Activated naive CD8-positive, alpha-beta T cell treated with anti-CD3 and anti-CD28 coated beads, Interleukin-2, amount 10 ng/mL, durations not matched to agents 7 days and 5 days (primary cell): ENCODE measurements at places on chromosomes 5 and 9. TPM values are rescaled to one million over a fixed set of nuclear protein-coding genes. Genes with fewer than 3 reads are reported as not detected.

- no peak overlapping the region for H3K27ac ChIP-seq
- no peaks in the 10 kb centered on the region for H3K36me3 ChIP-seq
- H3K4me1 ChIP-seq, result no peaks in the 10 kb centered on the region
- H3K27me3 ChIP-seq, result no peaks in the 10 kb centered on the region
Measured at GRCh38 chr9:128937310-128938165, 9.9 kb downstream of the DOLK start.

GRCh38 chr9:15274425-15274824, 32.6 kb downstream of the TTC39B start:
- H3K4me3 ChIP-seq, result no peak overlapping the region
- H3K27me3 ChIP-seq, result no peaks in the 10 kb centered on the region
- no peak for DNase-seq
- H3K36me3 ChIP-seq, result peaks cover 18% of the 10 kb centered on the region
- no peak overlapping the region for H3K27ac ChIP-seq

- H3K27me3 ChIP-seq, result no peaks in the 10 kb centered on the region
- H3K27ac ChIP-seq, result no peak overlapping the region
- DNase-seq, result no peak
- no peak overlapping the region for H3K4me3 ChIP-seq
- no peaks in the 10 kb centered on the region for H3K36me3 ChIP-seq
- H3K4me1 ChIP-seq, result no peaks in the 10 kb centered on the region
Measured at GRCh38 chr9:134224567-134225093, 60.3 kb upstream of the RNU6ATAC start.

DNA sequence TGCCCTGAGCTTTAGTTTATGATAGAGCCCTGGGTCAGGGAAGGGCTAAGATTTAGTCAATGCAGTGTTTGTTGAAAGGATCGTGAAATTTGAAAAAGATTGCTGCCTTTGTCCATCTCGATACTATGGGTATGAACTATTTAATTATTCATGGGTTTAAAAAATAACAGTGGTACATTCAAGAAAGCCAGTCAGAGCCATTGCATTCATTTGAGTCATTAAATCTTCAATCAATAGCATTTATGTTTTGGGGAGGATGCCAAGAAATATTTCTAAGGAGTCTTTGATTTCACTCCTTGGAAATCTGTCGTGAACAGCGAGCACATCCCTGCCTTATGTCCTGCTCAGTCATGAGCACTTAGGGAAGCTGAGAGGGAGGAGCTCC, 54.4 kb upstream of the LRRTM2 start:
- no peak overlapping the region for H3K4me3 ChIP-seq
- H3K36me3 ChIP-seq, result peaks cover 2% of the 10 kb centered on the region
- no peak overlapping the region for H3K27ac ChIP-seq
- no peaks in the 10 kb centered on the region for H3K27me3 ChIP-seq

- no peaks in the 10 kb centered on the region for H3K27me3 ChIP-seq
- peaks cover 14% of the 10 kb centered on the region for H3K36me3 ChIP-seq
- H3K4me3 ChIP-seq, result peak overlapping the region; percentile 99
- H3K27ac ChIP-seq, result peak overlapping the region; percentile 100
- H3K4me1 ChIP-seq, result peaks cover 25% of the 10 kb centered on the region
Measured at GRCh38 chr5:43065387-43065947, 25.3 kb upstream of the ANXA2R start.

CARD9 gene
- 0.61 TPM for total RNA-seq

PCDH12 gene
- 0.09 TPM for total RNA-seq

RNF183 gene
- 0.37 TPM for total RNA-seq

GRCh38 chr5:155416765-155417164, 403.2 kb downstream of the KIF4B start:
- no peak for DNase-seq
- H3K4me3 ChIP-seq, result no peak overlapping the region
- no peaks in the 10 kb centered on the region for H3K27me3 ChIP-seq
- no peaks in the 10 kb centered on the region for H3K4me1 ChIP-seq

DNA sequence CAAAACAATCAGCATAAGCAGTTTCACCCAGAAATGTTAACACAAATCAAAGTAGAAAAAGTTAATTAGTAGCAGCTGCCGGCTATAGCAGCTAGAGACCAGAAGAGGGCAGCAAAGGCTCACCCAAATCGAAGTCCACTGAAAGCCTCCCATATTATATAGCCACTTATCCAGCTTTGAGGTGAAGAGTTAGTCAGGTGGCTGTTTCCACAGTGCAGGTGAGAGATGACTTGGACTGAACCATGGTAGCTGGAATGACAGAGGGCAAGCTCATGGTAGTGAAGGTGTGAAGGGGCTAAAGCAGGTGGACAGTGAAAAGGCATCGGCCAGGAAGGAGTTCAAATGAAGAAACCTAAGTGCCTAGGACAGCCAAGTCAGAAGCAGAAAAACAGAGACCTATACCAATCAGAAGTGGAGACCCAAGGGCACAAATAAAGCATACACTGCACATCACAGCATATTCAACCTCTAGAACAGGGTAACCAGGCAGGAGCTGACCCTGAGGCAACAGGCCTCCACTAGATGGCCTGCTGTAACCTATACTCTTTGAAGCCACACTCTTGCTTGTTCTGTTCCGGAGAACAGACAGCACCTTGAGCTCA, 7.2 kb upstream of the RNF38 start:
- peak overlapping the region; percentile 45 for H3K27ac ChIP-seq
- H3K4me1 ChIP-seq, result peaks cover 11% of the 10 kb centered on the region
- H3K27me3 ChIP-seq, result no peaks in the 10 kb centered on the region
- peaks cover 2% of the 10 kb centered on the region for H3K36me3 ChIP-seq

DNA sequence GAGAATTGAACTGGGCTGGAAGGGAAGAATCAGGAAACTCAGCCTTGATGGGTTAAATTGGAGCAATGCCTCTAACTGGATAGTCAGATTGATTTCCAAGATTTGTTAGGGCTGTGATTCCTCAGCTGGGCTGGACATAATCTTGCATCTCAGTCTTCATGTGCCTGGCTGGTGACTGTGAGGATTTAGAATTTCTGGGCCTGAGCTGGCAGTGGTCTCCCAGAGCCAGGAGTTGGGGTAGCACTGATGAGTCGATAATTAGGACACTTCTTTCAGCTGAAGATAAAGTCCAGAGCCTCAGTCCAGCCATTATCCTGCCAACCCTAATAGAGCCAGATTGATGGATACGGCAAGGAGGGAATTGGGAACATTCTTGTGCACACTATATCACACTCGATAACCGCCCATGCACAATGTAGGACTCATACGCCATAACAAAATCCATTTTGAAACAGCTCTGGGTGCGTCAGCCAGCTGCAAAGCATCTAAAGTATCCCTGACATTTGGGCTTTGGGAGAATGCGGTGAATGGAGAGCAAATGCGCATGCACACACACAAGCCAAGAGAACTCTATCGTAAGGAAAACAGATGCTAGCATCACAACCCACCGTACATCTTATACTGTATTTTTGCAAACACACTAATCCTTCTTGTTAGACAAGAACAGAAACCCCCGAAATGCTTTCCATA, 405.1 kb upstream of the KLF4 start:
- H3K4me1 ChIP-seq, result no peaks in the 10 kb centered on the region
- H3K4me3 ChIP-seq, result no peak overlapping the region
- H3K27ac ChIP-seq, result no peak overlapping the region
- H3K36me3 ChIP-seq, result no peaks in the 10 kb centered on the region

DNA sequence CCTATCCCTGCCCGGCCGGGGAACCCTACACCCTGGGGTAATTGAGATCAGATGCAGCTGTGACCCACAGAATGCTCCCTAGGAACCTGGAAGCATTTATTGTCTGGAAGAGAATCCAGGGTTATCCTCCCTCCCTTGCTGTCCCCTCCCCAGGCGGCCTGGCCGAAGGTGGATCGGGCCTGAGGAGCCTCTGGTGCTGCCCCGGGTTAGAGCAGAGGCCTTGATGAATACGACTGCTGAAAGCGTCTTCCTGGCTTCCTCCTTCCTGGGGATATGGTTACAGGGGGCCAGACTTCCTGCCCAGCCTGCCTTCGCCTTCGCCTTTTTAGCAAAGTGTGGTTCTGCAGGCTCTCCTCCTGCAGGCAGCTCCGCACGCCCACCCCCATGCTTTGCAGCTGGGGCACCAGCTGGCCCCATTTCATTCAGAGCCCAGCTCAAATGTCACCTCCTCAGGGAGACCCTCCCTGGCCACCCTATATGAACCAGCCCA, 22.5 kb upstream of the PTGS1 start:
- H3K27me3 ChIP-seq, result peaks cover 11% of the 10 kb centered on the region
- no peaks in the 10 kb centered on the region for H3K36me3 ChIP-seq
- no peak for DNase-seq
- H3K4me1 ChIP-seq, result peaks cover 27% of the 10 kb centered on the region

GRCh38 chr5:162811071-162811470, 626.3 kb upstream of the CCNG1 start:
- H3K4me3 ChIP-seq, result no peak overlapping the region
- no peaks in the 10 kb centered on the region for H3K36me3 ChIP-seq
- no peak overlapping the region for H3K27ac ChIP-seq
- no peak for DNase-seq
- no peaks in the 10 kb centered on the region for H3K27me3 ChIP-seq
- no peaks in the 10 kb centered on the region for H3K4me1 ChIP-seq

- no peaks in the 10 kb centered on the region for H3K4me1 ChIP-seq
- H3K27me3 ChIP-seq, result no peaks in the 10 kb centered on the region
Measured at GRCh38 chr5:57592236-57592635, 109.6 kb upstream of the ACTBL2 start.

RAPGEF1 gene
- total RNA-seq, result 131 TPM

DNA sequence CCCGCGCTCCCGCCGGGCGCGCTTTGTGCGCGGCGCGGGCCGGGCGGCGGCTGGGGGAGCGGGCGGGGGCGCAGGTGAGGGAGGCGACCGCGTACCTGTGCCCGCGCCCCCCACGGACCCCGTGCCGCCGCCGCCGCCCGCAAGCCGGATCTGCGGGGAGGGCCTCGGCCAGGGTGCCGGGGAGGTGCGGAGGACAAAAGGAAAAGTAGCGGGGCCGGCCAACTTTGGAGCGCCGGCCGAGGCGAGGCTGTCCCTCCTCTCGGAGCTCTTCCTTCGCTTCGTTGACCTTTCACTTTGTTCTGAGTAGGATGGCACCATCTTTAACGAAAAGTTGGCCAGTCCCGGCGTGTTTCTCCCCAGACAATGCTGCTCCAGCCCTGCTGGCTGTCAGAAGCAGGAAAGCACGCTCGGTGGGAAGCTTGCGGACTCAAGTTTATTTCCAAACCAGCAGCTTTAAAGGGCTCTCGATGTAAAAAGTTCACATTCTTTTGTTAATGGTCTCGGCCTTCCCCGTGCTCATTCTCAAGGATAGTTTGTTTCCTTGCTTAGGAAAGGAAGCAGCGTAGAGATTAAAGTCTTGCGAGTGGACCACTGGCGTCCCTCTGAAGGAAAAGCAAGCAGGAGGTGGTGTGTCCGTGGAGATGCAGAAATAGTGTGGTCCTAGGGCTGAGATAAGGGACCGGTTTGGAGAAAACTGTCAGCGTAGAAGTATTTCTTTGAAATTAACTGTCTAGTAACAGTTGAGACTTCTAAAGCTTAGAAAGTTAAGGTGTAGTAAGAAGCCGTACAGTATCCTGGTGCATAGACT, 639 bp downstream of the EHMT1 start:
- peaks cover 9% of the 10 kb centered on the region for H3K36me3 ChIP-seq
- no peaks in the 10 kb centered on the region for H3K27me3 ChIP-seq
- H3K4me1 ChIP-seq, result peaks cover 31% of the 10 kb centered on the region
- peak; percentile 64 for DNase-seq
- H3K27ac ChIP-seq, result peak overlapping the region; percentile 85

DNA sequence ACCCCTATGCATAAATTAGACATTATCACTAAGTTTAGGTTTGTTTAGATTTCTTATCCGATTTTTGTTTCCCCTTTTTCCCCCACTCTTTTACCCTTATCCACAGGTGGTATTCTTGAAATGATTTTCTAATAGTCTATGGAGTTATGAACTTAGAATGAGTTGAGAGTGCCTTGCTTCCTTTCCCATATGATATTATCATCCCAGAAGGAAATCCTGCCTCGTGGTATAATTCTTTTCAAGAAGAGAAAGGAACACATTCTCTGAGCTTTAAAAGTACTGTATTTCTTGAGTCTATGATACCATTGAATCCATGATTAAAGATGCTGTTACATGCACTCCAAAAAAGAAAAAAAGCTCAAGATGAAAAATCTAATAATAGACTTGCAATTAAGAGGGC, 76.9 kb upstream of the ADAMTSL1 start:
- H3K27me3 ChIP-seq, result no peaks in the 10 kb centered on the region
- DNase-seq, result no peak
- no peak overlapping the region for H3K27ac ChIP-seq
- H3K4me1 ChIP-seq, result no peaks in the 10 kb centered on the region
- no peaks in the 10 kb centered on the region for H3K36me3 ChIP-seq
- H3K4me3 ChIP-seq, result no peak overlapping the region

GRCh38 chr5:89024045-89024444, 141.1 kb upstream of the MEF2C start:
- H3K4me3 ChIP-seq, result no peak overlapping the region
- DNase-seq, result no peak
- no peak overlapping the region for H3K27ac ChIP-seq

DNA sequence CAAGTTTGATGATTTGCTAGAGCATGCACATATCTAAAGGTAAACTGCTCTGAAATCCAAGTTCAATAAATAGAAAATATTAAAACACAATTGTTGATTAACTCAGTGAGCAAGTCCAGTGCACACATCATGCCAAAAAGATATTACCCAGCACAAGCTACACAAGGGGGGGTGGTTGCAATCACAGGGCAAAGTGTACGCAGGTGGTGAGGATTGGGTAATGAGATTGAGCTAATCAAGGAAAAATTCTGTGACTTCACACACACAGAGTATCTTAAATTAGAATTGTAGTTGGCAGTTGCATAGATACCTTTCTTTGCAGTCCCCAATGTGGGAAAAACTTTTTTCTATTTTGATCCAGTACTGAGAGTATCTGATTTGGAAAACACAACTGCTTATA, 156.1 kb upstream of the NTRK2 start:
- H3K27me3 ChIP-seq, result no peaks in the 10 kb centered on the region
- H3K27ac ChIP-seq, result no peak overlapping the region
- no peaks in the 10 kb centered on the region for H3K4me1 ChIP-seq
- no peak for DNase-seq
- H3K36me3 ChIP-seq, result no peaks in the 10 kb centered on the region

IFNA2 gene
- total RNA-seq, result not detected

PCDHGB5 gene
- total RNA-seq, result not detected

DNA sequence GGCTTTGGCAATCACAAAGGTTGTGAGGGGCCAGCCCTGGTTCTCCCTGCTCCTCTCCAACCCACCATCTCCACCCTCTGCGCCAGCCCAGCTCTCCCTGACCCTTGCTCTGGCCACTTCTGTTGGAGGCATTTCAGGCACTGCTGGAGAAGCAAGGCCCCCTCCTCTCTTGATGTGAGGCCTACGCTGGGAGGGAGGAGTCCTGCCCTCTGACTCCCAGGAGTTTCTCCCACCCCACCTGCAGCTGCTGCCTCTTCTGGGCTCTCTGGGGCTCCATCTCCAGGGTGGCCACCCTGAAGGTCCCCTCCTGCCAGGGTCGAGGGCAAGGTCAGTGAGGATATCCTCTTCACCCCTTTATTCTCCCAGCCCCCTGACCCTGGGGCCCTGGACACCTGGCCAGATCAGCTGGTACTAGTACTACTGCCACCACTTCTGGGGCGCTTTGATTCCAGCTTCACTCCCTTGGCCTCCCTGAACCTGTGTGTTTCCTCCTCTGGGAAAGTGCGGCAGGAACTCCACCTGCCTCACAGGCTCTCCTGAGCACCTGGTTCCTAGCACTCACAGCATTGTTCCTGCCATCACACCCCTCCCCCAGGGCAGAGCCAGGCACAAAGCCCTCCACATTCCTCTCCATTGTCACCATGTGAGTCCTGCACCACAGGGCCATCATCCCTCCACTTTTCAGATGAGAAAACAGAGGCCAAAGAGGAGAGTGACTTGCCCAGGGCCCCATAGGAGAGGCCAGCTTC, 23.8 kb upstream of the TDRD7 start:
- DNase-seq, result no peak
